ENCODE measurements at places on chromosomes 6 and 20. TPM values are rescaled to one million over a fixed set of nuclear protein-coding genes. Genes with fewer than 3 reads are reported as not detected.

- DNase-seq, result no peak
Measured at GRCh38 chr20:311609-312008, 13.7 kb upstream of the SOX12 start.

DNA sequence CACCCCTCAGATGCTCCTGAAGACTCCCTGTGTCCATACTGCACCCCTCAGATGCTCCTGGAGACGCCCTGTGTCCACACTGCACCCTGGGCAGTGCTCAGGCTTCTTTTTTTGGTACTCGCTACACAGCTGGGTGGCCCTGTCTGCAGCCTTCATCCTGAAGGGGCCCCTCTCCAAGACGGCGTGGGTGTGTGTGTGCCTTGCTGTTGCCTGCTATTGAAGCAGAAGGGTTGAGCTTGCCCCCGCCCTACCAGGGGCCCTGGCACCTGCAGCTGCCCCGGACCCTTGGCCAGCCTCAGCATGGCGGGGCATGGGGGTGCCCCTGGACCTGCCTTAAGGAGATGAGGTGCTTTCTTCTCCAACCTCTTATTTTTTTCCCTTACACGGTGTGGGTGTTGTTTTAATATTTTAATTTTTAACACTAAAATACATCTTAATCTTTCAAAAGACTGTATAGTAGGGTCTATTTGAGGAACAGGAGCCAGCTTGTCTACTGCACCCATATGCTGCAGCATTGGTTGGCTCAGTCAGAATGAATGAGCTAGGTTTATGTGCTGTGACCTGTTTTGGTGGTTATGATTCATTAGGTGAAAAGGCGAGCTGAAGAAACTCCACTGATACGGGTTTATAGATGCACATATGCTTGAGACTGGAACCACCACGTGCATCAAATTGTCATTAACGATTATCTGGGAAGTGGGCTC lies 135.9 kb downstream of the AGPAT4 start:
- no peak for DNase-seq

LCA5 gene
- not detected for total RNA-seq

OXT gene
- total RNA-seq, result not detected

GPR31 gene
- not detected for total RNA-seq

Data from transverse colon (tissue), 4 donors.